NCI-H1105 (cell line): ENCODE measurements at places on chromosomes 6 and 20.

DNA sequence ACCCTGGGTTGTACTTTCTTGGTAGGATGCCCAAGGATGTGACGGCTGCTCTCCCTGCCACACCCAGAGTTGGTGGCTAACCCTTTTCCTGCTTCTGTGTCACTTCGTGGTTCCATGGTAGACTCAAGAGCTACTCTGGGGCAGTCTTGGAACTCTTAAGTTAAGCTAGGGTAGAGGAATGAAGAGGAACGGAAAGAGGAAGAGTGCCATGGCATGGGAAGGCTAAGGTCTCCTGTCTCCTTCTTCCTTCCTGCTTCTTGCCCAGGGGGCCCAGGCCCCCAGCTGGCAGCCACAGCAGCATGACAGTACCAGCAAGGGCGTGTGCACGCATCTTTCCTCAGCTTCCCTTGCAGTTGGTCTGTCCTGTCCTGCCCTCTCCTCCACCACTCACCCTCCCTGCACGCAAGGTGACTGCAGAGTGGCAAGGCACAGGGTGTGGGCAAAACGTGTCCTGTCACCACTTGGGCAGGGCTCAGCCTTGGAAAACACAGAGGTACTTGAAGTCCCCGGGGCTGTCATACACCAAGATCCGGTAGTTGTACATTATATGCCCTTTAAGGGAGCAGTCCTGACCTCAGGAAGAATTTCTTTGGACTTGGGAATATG lies 39.8 kb upstream of the TGM3 start:
- DNase-seq = no peak

GRCh38 chr6:82066991-82067411 lies 180.5 kb downstream of the IBTK start:
- DNase-seq = no peak

GRCh38 chr6:34021554-34022190 lies 124.2 kb downstream of the GRM4 start:
- no peak for DNase-seq

- DNase-seq = no peak
These were observed 284.4 kb upstream of the RNF24 start for GRCh38 chr20:4299773-4300172.

- no peak for DNase-seq
These were observed 35.2 kb downstream of the RAB22A start for GRCh38 chr20:58344741-58345140.

DNA sequence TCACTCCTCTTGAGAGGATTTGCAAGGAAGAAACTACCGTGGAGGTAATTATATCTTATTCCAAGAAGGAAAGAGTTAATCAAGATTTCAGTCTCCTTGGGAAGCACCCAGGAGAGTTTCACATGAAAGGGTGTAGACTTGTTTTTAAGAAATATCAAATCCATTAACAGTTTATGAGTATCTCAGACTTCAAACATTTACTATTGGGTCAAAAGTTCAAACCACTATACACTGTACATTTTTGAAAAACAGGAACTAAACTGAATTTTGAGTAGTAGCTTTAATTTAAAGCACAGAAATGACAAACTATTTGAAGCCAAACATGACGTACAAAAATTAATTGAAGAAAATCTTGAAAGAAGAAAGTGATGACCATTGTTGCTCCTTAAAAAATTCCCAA lies 164.0 kb downstream of the FOXC1 start:
- no peak for DNase-seq

DNA sequence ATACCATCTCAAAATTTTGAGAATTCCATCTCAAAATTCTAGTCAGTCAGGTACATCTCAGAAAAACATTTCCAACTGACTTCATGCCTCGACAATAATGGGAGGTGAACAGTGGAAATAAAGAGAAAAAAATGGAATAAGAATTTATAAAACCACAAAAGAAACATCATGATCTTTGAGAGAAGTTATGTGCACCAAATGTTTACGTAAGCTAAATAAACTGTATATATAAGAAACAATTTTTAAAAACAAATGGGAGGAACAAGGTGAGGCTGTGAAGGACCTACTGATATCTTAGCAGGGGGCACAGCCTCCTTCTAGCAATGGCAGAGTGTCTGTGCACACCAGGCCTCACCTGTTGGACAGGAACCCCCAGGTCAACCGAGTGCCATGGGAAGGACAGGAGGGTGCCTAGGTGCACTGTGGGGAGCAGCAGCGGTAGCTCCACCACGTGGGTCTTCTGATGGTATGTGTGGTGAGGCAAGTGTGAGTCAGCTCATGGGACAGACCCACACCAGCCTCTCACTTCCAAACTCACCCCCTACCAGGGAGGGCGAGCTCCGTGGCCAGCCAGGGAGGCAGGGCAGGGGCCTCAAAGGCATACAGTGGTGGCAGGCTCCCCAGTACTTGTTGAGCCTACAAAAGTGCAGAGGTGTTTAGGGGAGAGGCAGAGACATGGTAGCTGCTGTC lies 23.2 kb downstream of the DIDO1 start:
- DNase-seq = no peak

DNA sequence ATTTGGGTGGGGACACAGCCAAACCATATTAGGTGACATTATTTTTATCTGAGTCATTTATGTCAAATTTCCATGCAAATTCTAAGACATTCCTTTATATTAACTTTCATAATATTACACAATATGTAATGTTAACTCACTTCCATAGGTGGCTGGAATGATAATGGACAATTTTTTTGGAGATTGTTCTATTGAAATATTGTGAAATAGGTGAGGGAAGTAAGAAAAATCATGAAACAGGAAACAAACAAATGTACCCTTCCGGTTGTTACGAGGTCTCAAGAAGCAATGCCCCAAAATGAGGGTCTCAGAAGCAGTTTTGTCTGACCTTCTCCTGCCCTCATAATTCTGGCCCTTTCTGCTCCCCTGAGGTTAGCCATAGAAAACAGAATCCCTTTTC lies 306.5 kb downstream of the HDGFL1 start:
- no peak for DNase-seq
